ENCODE measurements at places on chromosomes 2 and 18. TPM values are rescaled to one million over a fixed set of nuclear protein-coding genes. Genes with fewer than 3 reads are reported as not detected.

Gene EFHD1
- total RNA-seq, result 0.45 TPM

Gene ANKZF1
- total RNA-seq, result 21.7 TPM

Gene ATRAID
- 227 TPM for total RNA-seq

Gene RPRM
- not detected for total RNA-seq

Gene REG3A
- not detected for total RNA-seq

Gene COX5B
- total RNA-seq, result 436 TPM
